K562 (cell line): ENCODE measurements at places on chromosomes 7 and 10. TPM values are rescaled to one million over a fixed set of nuclear protein-coding genes. Genes with fewer than 3 reads are reported as not detected.

DNA sequence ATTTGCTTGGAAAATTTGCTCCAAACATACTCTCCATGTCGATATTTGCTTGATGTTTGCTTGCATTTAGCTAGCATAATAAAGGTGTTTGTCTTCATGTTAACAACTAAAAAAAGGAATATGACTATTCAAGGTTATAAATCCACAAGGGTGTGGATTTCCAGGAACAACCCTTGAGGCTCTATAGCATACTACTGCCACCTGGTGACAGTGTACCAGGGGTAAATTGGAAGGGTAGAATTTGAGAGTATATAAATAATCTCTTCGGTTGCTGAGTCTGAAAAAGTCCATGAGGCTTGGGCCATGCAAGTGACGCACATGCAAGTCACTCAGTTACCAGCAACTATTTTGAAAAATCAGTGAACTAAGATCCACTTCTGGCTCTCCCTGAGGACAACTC is 68.4 kb downstream of the SLIT1 start:
- H3K27ac ChIP-seq: no peak overlapping the region
- DNase-seq: peak; percentile 18
- no peak overlapping the region for H3K4me3 ChIP-seq
- no peaks in the 10 kb centered on the region for H3K4me1 ChIP-seq
- peaks cover 16% of the 10 kb centered on the region; the same call in 2 of the 3 replicates for H3K27me3 ChIP-seq

APBB1IP gene
- 0.11 and 0.22 TPM in 2 replicates for total RNA-seq

ASB10 gene
- total RNA-seq: not detected in 2 replicates

DNA sequence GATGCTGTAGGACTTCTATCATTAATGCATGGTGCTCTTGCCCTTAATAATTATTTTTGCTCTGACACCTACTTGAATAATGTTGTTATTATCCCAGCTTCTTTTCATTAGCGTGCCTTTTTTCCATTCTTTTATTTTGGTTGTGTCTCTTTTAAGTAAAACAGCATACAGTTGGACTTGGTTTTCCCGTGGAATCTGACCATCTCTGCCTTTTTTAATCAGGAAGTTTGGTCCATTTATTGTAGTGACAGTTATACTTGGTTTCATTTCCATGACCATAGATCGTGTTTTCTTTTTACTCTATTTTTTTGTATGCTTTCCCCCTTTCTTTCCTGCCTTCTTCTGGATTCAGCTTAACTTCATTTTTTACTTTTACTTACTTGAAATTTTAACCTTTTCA is 4.6 kb downstream of the PAPOLB start:
- no peaks in the 10 kb centered on the region for H3K27me3 ChIP-seq
- H3K27ac ChIP-seq: no peak overlapping the region
- no peak for DNase-seq
- no peak overlapping the region for H3K4me3 ChIP-seq

CFTR gene
- total RNA-seq: 0.07 and 0.20 TPM in 2 replicates

GATA3 gene
- 0.24 and 0.25 TPM in 2 replicates for total RNA-seq

- H3K36me3 ChIP-seq: peaks cover 11% of the 10 kb centered on the region; the same call in 1 of the 3 replicates
- no peak within 1 kb of the TSS for H3K27ac ChIP-seq
- H3K27me3 ChIP-seq: no peaks in the 10 kb centered on the region
- no peak within 1 kb of the TSS for H3K4me3 ChIP-seq
- no peak for DNase-seq
- peaks cover 27% of the 10 kb centered on the region for H3K4me1 ChIP-seq
Observed at GRCh38 chr10:103451831-103452505, at the start of gene CALHM2. Gene CALHM2, minus strand, starts transcription at chr10:103452370. Its CDS starts 2,429 bp downstream, at chr10:103449941.

GRCh38 chr10:112395809-112396530 is 22.1 kb downstream of the ACSL5 start:
- no peaks in the 10 kb centered on the region for H3K36me3 ChIP-seq
- no peak overlapping the region for H3K4me3 ChIP-seq
- H3K27me3 ChIP-seq: no peaks in the 10 kb centered on the region; the same call in 1 of the 2 replicates
- DNase-seq: no peak
- no peaks in the 10 kb centered on the region for H3K4me1 ChIP-seq

FOXI2 gene
- total RNA-seq: not detected in 2 replicates

- H3K4me3 ChIP-seq: no peak overlapping the region
- H3K27me3 ChIP-seq: no peaks in the 10 kb centered on the region
- no peak for DNase-seq
- no peaks in the 10 kb centered on the region for H3K4me1 ChIP-seq
- no peak overlapping the region for H3K27ac ChIP-seq
Observed at GRCh38 chr10:92222603-92223262, 68.1 kb downstream of the CPEB3 start.

GRCh38 chr10:104144931-104145330 is 23.0 kb downstream of the SFR1 start:
- H3K27ac ChIP-seq: no peak overlapping the region
- no peaks in the 10 kb centered on the region for H3K36me3 ChIP-seq
- no peaks in the 10 kb centered on the region; the same call in 2 of the 3 replicates for H3K27me3 ChIP-seq
- H3K4me3 ChIP-seq: no peak overlapping the region
- no peak for DNase-seq

DNA sequence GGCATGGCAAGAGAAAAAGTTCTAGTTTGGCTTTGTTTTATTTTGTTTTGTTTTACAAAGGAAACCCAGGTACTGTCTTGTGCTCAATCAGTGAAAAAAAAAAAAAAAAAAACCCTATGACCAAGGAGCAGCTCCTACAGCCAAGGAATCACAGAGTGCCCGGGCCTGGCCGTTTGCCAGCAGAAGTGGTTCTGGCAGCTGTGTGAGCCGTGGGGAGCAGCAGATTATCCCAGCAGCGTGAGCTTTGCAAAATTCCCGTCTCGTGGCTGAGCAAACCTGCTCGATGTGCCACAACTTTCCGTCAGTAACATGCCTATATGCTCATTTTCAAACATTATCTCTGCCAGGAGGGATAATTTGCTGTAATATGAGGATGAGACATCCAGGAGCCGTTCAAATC is 293.7 kb downstream of the POU6F2 start:
- H3K27ac ChIP-seq: no peak overlapping the region
- DNase-seq: no peak
- no peak overlapping the region for H3K4me3 ChIP-seq
- no peaks in the 10 kb centered on the region for H3K36me3 ChIP-seq
- no peaks in the 10 kb centered on the region for H3K27me3 ChIP-seq

DNA sequence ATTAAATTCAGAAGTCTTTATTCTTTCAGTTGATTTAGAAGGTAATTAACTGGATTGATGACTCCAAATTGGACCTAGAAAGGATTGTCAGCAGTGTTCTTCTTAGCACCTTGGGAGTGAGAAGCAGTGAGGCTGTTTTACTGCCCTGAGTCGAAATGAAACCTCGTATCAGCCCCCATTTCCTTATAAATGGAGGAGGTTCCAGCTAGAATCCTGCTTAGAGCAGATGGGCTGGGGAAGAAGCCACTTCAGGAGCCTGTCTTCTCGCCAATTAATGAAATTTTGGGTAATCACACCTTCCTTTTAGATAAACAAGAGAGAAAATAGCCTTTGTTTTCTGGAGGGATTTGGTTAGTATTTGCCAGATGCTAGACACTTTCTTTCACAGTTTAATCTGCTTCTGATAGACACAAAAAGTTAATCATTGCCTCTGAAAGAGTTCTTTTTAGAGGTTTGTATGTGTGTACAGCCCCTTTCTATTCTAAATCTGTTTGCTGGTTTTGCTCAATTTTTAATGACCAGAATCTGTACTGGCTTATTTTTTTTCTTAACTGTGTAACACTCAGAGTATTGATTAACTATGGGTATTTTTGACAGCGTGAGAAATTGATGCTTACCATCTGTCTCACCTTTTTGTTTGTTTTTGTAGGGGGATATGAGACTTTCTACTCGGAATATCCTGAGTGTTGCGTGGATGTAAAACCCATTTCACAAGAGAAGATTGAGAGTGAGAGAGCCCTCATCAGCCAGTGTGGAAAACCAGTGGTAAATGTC is 4.6 kb downstream of the DUSP5 start:
- H3K27ac ChIP-seq: peak overlapping the region; percentile 74
- peaks cover 9% of the 10 kb centered on the region; the same call in 2 of the 3 replicates for H3K36me3 ChIP-seq
- no peak for DNase-seq
- no peaks in the 10 kb centered on the region for H3K27me3 ChIP-seq
- no peak overlapping the region; the same call in 1 of the 2 replicates for H3K4me3 ChIP-seq

- no peak overlapping the region for H3K4me3 ChIP-seq
- H3K27ac ChIP-seq: no peak overlapping the region
- DNase-seq: no peak
- no peaks in the 10 kb centered on the region for H3K36me3 ChIP-seq
- H3K27me3 ChIP-seq: no peaks in the 10 kb centered on the region
Observed at GRCh38 chr10:82160307-82160706, 285.3 kb downstream of the NRG3 start.

DNA sequence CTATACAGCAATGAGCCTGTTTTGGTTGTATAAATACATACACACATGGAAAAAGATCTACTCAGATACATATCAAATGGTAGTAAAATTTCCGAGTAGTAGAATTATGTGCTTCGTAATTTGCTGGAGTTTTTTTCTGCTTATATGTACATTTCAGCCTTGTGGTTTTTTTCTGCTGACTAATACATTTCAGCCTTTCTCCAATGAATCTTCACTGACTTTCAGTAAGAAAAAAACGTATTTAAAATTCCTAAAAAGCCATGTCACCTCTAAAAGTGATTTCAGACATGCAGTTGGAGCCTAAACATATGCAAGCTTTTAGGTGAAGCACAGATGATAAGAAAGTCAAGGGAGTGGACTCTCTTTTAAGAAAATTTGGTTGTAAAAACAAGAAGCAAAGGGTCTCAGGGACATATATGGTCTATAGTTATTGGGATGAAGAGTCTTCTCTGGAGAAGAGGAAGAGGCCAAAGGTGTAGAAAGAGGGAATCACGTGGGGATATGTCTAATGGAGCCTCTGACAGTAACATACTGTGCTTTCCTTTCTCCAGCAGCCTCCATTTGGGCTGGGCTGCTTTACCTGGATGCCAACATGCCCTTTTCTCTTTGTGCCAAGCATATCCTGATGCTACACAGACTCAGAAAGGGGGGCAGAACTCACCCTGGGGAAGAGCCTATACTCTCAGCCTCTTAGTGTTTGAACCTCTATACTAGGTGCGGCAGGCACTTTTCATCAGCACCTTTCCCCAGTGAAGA is 2.4 kb downstream of the AMPH start:
- peaks cover 28% of the 10 kb centered on the region for H3K27me3 ChIP-seq
- no peak for DNase-seq
- no peak overlapping the region for H3K27ac ChIP-seq

DNA sequence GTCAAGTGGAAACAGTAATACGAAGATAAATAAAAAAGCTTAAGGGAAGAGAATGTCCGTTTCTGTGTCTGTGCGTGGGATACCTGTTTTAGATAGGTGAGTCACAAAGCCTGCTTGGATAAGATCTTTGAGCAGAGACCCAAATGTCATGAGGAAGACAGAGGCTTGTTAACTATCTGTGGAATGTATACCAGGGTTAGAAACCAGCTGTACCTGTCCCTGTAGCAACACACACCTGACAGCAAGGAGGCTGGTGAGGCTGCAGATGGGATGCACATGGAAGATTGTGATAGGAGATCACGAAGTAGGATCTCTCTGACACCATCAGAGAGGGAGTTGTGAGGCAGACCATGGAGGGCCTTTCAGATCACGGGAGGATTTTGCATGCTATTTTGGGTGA is 105.3 kb downstream of the ARHGAP21 start:
- H3K4me3 ChIP-seq: no peak overlapping the region
- no peak overlapping the region; the same call in 2 of the 3 replicates for H3K27ac ChIP-seq
- no peaks in the 10 kb centered on the region; the same call in 1 of the 3 replicates for H3K4me1 ChIP-seq
- H3K27me3 ChIP-seq: no peaks in the 10 kb centered on the region
- peaks cover 30% of the 10 kb centered on the region; the same call in 2 of the 3 replicates for H3K36me3 ChIP-seq

UCMA gene
- total RNA-seq: not detected in 2 replicates

- DNase-seq: no peak
- no peaks in the 10 kb centered on the region for H3K36me3 ChIP-seq
Observed at GRCh38 chr10:43421201-43421507, 12.2 kb upstream of the HNRNPF start.

GRCh38 chr7:12927635-12928434 is 240.4 kb downstream of the ARL4A start:
- H3K4me3 ChIP-seq: no peak overlapping the region
- DNase-seq: no peak
- H3K27ac ChIP-seq: no peak overlapping the region
- peaks cover 21% of the 10 kb centered on the region for H3K4me1 ChIP-seq
- H3K36me3 ChIP-seq: no peaks in the 10 kb centered on the region
- H3K27me3 ChIP-seq: no peaks in the 10 kb centered on the region

DNA sequence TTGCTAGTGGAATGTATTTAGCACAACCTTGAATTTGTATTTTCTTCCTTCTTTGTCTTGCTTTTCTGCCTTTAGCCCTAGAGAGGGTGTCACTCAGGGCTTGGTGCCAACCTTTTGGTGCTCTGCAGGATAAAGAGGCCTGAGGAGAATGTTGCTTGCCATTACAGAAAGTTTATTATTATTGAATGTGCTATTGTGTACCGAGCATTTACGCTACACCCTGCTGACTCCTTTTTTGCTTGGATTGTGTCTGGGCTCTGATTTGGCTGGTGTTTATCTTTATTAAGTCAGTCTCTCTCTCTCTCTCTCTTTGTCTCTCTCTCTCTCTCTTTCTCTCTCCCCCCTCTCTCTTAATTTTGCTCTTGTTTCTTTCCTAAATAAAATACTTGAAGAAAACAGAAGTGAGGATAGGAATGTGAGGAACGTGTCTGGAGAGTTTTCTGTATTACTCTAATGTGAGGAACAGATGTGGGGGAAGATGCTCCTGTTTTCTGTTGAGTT is 284.4 kb upstream of the PHYHIPL start:
- no peak for DNase-seq
- no peaks in the 10 kb centered on the region for H3K27me3 ChIP-seq
- no peaks in the 10 kb centered on the region for H3K4me1 ChIP-seq
- no peaks in the 10 kb centered on the region for H3K36me3 ChIP-seq
- H3K27ac ChIP-seq: no peak overlapping the region

DNA sequence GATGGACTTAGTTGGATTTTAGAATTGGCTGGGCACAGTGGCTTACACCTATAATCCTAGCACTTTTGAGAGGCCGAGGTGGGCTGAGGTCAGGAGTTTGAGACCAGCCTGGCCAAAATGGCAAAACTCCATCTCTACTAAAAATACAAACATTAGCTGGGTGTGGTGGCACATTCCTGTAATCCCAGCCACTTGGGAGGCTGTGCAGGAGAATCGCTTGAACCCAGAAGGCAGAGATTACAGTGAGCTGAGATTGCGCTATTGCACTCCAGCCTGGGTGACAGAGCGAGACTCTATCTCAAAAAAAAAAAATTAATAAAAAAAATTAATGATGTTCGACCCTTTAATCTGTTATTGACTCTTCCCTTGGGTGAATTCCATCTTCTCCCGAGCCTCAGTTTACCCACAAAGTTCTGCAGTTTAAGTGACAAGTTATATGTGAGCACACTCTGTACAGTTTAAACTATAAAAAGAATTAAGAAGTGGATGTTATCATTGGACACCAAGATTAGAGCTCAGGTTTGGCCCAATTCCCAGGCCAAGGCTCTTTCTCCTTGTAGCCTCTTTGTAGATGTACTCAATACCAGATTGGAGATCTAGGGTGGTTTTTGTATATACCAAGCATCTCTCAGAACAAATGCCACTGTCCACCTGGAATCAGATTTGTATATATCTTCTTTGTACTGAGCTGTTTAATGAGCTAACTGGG is 15.0 kb downstream of the KAT6B start:
- no peak overlapping the region for H3K27ac ChIP-seq
- H3K4me3 ChIP-seq: no peak overlapping the region
- H3K27me3 ChIP-seq: no peaks in the 10 kb centered on the region
- H3K4me1 ChIP-seq: no peaks in the 10 kb centered on the region

- no peak overlapping the region for H3K27ac ChIP-seq
- H3K36me3 ChIP-seq: no peaks in the 10 kb centered on the region
- no peaks in the 10 kb centered on the region for H3K4me1 ChIP-seq
Observed at GRCh38 chr10:14648946-14649345, 125.8 kb downstream of the FAM107B start.

OR2F2 gene
- total RNA-seq: not detected in 2 replicates
